ENCODE measurements at places on chromosomes 1 and 21.

- no peak for DNase-seq
Observed at GRCh38 chr1:114207635-114208034, 54.0 kb upstream of the SYT6 start.

DNA sequence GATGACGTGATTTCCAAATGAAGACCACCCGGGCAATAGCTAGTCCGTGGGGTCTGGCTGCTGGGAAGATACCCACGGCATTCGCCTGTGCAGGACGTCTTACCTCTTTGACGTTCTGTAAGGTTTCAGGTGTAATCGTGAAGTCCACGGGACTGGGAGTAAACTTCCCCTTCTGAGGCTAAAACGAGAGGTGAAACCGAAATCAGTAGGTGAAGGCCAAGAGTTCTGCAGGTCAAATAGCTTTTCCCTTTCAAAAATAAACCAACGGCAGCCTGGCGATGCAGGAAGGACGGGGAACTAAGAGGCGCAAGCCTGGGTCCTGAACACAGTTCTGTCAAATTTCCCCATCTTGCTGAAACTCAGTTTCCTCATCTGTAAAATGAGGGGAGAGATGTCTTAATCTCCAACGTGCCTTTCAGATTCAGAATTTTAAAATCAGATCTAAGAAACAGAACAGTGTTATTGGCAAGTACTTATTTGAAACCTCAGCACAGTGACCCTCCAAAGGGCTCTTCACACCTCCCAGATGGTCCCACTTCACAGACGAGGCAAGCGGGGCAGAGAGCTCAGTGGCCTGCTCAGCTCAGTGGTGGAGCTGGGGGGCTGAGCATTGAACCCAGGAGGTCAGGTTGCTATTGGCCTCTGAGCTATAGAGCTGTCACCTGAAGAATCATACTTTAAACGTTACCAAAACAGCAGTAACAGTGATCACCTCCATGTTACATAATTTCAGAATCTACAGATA is 34.7 kb downstream of the VPS26C start:
- DNase-seq: no peak

- DNase-seq: no peak
Observed at GRCh38 chr1:96306809-96307560, 414.6 kb upstream of the PTBP2 start.

DNA sequence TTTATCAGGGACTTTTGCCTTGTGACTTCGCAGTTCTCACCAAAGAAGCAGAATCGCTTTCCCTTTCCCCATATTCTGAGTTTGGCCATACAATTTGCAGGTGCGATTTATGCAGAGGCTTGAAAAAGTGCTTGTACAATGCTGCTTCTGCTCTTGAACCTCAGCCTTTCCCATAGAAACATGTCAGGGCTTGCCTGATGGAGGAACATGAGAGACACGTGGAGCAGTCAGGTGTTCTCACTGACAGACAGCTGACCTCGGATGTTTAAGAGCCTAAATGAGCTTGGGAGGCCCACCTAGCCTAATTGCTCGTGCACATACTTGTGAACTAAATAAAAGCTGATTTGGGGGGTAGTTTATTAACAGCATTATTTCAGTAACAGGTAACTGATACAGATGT is 290.0 kb downstream of the S1PR1 start:
- no peak for DNase-seq

- no peak for DNase-seq
Observed at GRCh38 chr1:113895961-113896360, 8.6 kb upstream of the BCL2L15 start.

GRCh38 chr1:183466781-183467180 is 5.5 kb upstream of the SMG7 start:
- DNase-seq: no peak

DNA sequence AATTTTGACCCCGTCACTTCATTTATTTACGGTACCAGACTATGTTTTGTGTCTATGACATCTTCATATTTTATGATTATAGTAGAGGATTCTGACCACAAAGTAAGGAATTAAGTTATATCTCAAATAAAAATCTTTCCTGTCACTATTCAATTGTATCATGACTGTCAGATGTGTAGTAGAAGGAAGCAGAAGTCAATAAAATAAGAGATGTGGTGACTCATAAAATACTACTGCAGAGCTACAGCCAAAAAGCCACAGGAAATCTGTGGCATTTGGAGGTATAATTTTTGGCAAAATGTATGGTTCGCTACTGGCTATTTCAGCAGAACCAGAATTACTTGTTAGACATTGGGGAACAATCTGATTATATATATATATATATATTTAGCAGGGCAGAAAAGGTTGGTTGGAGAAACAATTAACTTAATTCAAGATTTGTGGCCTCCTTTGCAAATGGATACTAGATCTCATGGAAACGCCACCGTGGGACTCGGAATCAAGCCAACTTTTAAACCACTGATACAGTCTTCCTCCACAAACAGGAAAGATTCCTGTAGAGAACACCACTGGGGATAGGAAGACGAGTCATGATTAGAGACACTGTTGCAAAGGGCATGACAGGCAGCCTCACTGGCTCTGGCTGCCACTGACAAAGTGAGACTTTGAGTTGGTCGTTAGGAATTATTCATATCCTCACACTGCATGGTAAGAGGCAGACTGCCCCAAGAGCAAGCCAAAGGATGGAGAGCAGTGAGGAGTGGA is 5.1 kb downstream of the FCRL2 start:
- DNase-seq: no peak

DNA sequence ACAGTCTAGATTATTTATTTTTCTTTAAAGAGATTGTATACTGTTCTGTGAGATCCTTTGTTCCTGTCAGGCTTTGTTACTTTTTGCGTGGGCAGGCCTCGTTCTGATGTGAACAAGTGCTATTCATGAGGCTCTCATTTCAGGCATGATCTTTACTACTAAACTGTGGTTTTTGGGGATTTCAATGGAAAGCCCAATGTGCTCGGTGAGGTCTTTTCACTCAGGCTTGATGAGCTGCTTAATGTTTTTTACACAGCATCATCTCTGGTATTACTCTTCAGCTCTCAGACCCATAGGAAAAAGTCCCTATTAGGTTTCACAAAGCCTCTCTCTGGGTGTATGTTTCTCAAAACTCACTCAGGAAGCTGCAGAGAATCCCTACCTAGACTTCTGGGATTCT is 419.4 kb downstream of the GPATCH2 start:
- DNase-seq: no peak

DNA sequence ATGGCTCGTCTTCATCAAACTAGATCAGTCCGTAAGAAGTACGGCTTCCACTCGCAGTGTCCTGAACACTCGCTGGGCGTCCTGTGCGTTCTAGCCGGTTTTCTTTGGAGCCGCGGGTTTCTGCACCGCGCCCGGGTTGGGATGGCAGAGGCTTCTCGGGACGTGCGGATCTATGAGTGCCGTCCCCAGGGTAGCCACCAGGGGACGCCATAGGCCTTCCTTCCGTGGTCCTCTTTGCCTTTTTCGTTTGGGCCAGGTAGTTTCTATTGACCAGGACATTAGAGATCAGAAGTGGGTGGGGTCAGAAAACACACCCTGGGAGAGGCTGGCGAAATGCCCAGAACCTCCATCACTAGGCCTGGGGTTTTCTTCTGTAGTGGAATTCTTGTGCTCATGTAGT is 273.8 kb downstream of the FAM72C start:
- DNase-seq: no peak

DNA sequence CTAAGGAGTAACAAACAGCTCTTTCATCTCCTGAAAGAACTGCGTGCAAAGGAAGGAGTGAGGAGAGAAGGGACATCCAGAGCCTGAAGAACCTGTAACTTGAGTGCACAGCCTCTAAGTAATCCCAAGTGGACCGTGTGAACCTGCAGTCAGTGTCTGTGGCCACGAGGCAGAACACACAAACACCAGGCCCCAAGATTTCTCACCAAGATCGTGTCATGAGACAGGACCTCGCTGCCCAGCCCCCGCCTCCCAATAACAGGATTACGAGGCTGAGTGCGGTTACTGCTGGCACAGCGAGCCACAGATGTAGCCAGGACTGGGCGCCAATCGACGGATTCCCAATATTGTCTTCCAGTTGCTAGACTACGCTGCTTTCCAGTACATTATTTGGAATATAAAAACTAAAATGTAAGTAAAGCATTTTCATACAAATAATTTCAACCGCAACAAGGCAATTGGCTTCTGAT is 101.3 kb upstream of the SLC25A33 start:
- no peak for DNase-seq

GRCh38 chr1:92934395-92935378 is 26.6 kb downstream of the DIPK1A start:
- no peak for DNase-seq

- no peak for DNase-seq
Observed at GRCh38 chr21:36854391-36854790, 112.1 kb downstream of the HLCS start.

DNA sequence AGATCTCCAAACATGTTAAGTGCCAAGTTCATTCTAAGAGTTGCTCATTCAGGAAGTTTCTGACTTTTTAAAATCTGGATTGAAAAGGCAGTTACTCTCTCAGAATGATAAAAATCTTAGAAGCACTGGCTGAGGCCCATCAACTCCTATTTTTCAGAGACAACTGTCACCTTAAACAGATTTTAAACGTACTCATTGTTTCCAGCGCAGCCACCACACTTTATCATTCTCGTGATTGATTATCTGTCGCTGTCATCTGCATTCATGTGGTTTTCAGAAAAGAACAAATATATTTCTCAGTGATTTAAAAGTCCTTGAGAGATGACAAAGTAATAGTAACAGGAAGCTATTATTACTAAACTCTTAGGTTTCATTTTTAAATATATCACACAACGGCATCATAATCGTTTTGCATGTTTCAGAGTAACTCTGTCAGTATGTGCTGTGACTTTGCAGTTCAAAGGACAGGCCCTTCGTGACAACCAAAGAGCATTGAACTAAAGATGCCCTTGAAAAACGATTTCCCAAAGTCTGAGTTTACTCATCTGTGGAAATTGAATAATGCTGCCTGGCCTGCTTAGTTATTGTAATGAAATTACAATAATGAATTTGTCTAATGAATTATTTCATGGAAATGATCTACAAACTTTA is 14.9 kb upstream of the KCNK1 start:
- DNase-seq: no peak

DNA sequence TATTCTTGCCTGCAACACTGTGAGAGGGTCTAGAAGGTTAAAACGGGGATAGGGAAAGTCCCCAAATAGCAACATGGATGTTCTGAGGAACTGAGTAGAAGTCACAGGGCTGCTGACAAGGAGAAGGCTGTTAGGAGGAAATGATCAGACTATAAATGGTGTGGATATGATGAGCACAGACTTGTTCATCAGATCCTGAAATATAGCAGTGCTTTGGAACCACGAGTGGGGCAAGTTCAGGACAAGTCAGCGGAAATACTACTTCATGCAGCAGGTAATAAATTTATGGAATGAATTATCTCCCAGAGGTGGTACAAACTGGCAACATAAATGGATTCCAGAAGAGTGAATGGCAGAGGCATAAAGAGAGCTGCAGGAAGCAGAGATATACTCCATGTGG is 3.2 kb upstream of the KIAA0040 start:
- no peak for DNase-seq

GRCh38 chr1:215539803-215540570 is 27.1 kb upstream of the KCTD3 start:
- no peak for DNase-seq

Measured in stimulated activated CD8-positive, alpha-beta memory T cell treated with anti-CD3 and anti-CD28 coated beads, Interleukin-4, amount 100 ng/mL, for 1 hour (primary cell).